ENCODE measurements at places on chromosomes 2 and 18.

- DNase-seq: no peak
These were observed 102.2 kb downstream of the SOS1 start for GRCh38 chr2:39018638-39019037.

- DNase-seq: no peak
These were observed 53.4 kb upstream of the IL1RL1 start for GRCh38 chr2:102258025-102258385.

GRCh38 chr18:45687621-45688020 lies 36.4 kb upstream of the SLC14A1 start:
- no peak for DNase-seq

GRCh38 chr18:48599391-48599790 lies 60.6 kb downstream of the CTIF start:
- DNase-seq: no peak

GRCh38 chr2:236939721-236940231 lies 145.9 kb upstream of the COPS8 start:
- no peak for DNase-seq

GRCh38 chr2:158953926-158954763 lies 14.3 kb upstream of the TANC1 start:
- DNase-seq: peak; percentile 82

DNA sequence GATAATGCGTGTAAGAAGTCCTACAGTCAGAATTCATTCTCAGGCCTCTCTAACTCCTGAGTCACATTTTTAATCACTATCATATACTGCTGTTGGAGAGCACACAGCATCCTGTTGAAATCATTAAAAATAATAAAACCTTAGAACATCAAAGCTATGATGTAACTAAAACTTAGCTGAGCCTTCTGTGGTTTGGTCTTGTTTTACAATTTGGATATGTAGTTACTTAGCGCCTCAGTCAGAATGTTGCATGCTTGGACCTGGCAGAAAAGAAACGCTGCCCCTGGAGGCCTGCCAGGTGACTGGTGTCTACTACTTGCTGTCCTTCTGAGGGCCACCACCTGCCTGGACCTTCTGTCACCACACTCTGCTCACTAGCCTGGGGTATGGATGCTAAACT lies 261.1 kb upstream of the RASGRP3 start:
- DNase-seq: no peak

DNA sequence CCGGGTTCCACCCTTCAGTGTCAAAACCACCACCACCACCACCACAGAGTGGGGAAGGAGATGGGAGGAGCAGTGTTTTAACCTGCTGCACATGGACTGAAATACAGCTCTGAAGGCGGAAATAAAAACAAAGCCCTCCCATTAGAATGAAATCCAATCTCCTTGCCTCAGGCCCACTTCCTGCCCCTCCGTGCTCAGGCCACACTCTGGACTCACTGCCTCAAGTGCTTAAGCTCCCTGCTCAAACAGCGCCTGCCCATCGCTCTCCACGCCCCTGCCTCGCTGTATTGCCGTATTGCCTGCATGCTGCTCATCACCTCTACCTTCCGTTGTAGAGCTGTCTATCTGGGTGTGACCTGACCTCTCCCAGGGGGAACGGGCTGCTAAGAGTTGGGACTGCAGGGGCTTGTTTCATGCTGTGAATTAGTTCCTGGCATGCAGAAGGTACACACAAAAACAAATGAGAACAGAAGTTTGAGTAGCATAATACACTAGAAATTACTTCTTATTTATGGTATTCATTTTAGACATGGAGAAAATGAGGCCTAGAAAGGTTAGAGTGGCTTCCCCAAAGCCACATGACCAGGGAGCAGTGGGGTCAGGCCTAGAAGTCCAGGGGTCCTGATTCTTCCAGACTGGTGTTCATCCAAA lies 31.6 kb upstream of the NEB start:
- no peak for DNase-seq

- DNase-seq: no peak
These were observed 39.5 kb upstream of the IMP4 start for GRCh38 chr2:130303169-130303568.

GRCh38 chr2:207133820-207134519 lies 31.8 kb downstream of the KLF7 start:
- DNase-seq: peak; percentile 77

DNA sequence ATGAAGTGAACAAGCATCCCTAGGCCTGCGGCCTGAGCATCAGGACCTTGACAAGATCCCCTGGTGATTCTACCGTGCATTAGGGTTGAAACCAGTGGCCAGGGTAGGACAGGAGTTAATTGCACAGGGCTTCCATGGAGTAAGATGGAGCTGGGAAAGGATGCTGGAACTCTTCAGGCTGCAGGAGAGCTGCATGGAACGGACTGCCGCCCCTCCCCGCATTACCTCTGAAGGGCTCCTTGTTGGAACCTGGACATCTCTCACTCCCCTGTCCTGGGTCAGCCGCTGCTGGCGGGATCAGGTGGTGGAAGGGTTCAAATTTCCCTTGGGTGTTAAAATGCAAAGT lies 156.6 kb upstream of the ID2 start:
- DNase-seq: no peak

DNA sequence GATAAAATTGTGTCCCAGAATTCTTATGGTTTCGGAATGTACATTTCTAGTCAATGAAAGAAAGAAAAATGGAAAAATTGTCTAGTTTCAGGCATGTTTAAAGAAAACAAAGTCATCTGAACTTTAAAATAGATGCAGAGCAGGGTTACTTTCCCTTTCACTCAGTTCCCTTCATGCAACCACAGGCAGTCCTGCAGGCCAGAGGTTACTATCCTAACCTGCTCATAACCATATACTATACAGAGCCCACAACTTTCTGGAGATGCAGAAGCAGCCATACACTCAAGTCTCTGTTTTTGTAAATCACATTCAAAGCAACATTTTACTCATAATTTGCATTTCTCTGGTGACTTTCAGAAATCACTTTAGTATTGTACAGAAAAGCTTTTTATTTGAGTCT lies 690.3 kb downstream of the MBD2 start:
- DNase-seq: no peak

DNA sequence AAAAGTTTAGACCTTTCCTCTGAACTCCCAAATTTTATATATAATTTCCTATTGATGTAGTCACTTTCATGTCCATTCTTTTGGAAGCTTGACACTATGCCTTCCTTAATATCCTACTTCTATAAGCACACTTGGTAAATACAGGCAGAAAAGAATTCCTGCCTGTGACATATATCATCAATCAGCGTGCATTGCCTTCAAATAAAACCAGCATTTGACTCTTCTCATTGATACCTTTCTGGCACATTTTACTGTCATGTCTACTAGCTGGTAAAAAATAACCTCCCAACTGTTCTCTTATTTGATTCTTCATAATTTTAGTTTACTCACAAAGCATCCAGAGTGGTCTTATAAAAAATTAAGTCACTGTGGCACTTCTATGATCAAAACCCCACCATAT lies 693.5 kb downstream of the CBLN2 start:
- DNase-seq: no peak

- DNase-seq: no peak
These were observed 129.0 kb downstream of the SOCS6 start for GRCh38 chr18:70417847-70418246.

GRCh38 chr18:46953195-46953594 lies 35.8 kb downstream of the KATNAL2 start:
- no peak for DNase-seq

DNA sequence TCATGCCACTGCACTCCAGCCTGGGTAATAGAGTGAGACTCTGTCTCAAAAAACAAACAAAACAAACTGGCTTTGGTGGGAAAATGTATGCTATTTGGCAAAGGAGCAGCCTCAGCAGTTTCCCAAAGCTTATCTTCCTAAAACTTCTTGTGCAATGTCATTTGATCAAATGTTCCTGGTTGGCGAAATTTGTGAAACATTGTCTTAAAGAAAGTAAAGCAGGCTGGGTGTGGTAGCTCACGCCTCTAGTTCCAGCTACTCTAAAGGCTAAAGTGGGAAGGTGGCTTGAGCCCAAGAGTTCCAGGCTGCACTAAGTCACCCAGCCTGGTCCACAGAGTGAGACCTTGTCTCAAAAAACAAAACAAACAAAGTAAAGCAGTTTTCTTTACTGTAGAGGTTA lies 17.3 kb upstream of the TAF4B start:
- DNase-seq: no peak

GRCh38 chr18:8978394-8978793 lies 124.1 kb upstream of the NDUFV2 start:
- no peak for DNase-seq

GRCh38 chr2:24821433-24821891 lies 28.2 kb downstream of the CENPO start:
- DNase-seq: peak; percentile 4

DNA sequence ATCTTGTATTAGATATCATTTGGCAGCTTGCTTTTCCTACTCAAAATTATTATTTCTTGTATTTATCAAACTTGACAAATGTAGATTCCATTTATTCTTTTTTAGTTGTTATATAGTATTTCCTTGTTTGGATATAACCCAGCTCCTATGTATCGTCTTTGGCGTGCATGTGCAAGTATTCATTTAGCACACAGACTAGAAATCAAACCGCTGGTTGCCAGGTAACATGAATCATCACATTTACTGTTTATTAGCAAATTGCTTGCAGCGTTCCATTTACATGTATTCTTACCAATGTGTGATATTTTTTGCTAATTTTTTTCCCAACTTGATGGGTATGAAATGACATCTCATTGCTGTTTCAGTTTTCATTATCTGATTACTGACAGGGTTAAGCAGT lies 2089.7 kb upstream of the CELF4 start:
- no peak for DNase-seq

GRCh38 chr2:55136138-55136541 lies 85.9 kb upstream of the RTN4 start:
- DNase-seq: no peak

DNA sequence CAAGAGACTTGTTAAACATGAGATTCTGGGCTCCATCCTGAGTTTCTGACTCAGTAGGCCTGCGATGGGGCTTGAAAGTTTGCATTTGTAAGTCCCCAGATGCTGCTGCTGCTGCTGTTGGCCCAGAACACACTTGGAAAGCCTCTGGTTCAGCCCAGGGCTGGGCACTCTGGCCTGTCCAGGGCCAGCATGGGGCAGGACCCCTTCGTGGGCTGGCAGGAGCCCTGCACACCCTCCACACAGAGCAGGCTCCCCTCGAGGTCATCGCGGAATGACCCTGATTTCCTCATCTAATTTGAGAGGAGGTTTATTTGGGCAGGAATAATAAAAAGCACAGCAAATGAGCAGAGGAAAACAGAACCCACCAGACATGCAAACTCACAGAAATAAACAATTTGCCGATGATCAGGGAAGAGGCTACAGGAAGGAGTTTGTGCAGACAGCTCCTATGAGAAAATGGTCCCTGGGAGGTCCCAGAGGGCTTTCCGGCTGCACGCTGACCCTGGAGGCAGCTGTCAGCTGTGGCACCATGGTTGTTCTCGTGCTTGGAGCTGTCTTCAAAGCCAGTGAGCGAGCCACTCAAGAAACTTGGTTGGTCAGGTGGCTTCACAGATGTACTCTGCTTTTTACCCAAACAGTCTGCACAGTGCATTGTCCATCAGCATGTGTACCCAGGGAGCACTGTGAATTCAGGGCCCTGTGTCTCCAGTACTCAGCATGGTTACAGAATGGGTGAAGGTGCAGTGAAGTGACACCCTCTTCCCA lies 119.3 kb downstream of the GLI2 start:
- DNase-seq: no peak

- no peak for DNase-seq
These were observed 787.9 kb upstream of the FANCL start for GRCh38 chr2:59029058-59029457.

Data from urothelium cell line (cell line).